Kidney (tissue), 22 donors: ENCODE measurements at places on chromosomes 4 and X. TPM values are rescaled to one million over a fixed set of nuclear protein-coding genes. Genes with fewer than 3 reads are reported as not detected.

DNA sequence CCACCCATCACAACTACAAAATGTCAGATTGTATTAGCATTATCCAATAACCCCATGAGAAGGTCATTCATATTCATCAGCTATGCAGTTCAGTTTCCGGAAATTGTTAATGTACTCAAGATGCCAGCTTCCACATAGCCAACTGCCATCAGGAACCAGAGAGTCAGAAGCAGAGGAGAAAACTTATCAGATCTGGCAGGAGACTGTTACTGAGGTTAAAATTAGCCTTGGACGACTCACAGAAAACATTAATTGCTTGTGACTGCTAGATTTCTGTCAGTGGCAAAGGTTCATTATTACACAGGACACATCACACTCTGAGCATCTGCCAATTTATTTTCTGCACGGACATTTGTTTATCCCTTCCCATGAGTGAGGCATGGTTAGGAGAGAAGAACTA, 352.8 kb downstream of the DHRSX start:
- no peak for DNase-seq

The LINC00632 gene
- 45.9 TPM for total RNA-seq

The STAP1 gene
- total RNA-seq, result 3.9 TPM

The VSIG4 gene
- 80.0 TPM for total RNA-seq
